ENCODE measurements at places on chromosomes 5 and 9. TPM values are rescaled to one million over a fixed set of nuclear protein-coding genes. Genes with fewer than 3 reads are reported as not detected.

The OR1B1 gene
- total RNA-seq, result not detected

The FOXD4L6 gene
- not detected for total RNA-seq

The SEPTIN8 gene
- 23.1 TPM for total RNA-seq

The CAMK2A gene
- total RNA-seq, result 0.76 TPM

The HK3 gene
- 0.03 TPM for total RNA-seq

The LAMC3 gene
- 2.1 TPM for total RNA-seq

The ITK gene
- 0.13 TPM for total RNA-seq

The FOXD4L3 gene
- 0.18 TPM for total RNA-seq

The C9 gene
- total RNA-seq, result not detected

The PKD2L2 gene
- total RNA-seq, result not detected
